ENCODE measurements at places on chromosomes 2 and 18.

DNA sequence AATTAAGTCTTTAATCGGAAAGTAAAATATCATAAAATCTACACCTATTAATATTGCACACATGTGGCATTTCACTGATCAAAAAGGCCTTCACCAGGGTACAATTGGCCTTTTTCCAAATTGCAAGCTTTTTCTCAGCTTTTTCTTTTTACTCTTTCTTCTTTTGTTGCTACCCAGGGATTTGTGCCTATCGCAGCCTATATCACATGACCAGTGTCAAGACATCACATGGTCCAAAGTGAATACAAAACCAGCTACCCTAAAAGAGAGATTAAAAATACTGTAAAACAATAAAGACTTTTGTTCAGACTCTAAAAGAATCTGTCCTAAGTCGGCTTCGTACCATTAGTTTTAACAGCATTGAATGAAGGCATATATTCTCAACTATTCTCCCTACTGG, 15.0 kb upstream of the OTX1 start:
- no peak for DNase-seq

- no peak for DNase-seq
These were observed 2.8 kb upstream of the CYB5A start for GRCh38 chr18:74294526-74294925.

DNA sequence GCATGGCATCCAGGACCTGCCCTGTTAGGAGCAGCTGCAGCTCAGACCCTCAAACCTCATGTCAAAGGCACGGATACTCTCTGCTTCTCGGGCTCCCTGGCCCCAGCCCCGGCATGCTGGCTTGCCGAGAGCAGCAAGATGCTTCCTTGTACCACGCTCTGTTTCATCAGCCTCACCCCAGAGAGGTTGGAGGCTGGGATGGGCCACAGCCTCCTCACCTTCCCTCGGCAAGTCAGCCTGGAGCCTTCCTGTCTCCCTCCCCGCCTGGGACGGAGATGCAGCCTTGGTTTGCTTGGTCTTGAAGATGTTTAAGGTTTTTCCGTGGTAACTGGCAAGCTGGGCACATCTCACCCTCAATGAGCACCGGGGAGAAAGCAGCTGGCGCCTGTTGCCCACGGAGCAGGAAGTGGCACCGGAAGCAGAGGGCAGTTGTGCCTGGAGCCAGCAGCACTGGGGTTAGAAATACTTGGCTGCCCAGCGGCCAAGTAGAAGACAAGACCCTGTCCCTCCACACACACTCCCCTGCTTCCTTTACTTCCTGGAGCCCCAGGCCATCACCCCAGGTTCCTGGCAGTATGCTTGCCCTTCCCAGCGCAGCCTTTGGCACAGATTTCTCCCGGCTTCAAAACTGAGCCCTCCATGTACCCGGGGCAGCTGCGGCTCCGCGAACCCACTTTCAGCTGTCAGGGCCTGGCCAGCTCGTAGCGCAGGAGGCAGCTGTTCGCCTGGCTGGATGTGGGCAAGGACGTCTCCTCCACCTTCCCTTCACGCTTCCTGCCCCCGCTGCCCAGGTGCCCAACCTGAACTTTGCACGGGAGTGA, 17.4 kb downstream of the FBLN7 start:
- no peak for DNase-seq

DNA sequence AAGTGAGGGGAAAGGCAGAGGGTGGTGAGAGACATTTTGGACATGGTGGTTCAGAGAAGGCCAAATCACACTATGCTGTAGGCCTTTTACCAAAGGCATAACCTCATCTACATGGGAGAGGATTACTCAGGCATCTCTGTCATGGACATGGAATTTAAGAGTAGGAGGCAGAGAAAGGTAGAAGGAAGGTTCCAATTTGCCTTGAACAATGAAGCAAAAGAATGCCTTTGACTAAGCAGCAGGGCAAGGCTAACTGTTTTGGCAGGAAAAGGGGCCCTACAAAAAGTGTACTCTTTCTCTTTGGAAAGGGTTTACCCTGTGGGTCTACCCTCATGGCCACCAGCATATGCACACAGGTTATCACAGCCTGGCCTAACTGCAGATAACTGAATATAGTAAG, 45.6 kb upstream of the RNU4ATAC start:
- DNase-seq, result no peak

DNA sequence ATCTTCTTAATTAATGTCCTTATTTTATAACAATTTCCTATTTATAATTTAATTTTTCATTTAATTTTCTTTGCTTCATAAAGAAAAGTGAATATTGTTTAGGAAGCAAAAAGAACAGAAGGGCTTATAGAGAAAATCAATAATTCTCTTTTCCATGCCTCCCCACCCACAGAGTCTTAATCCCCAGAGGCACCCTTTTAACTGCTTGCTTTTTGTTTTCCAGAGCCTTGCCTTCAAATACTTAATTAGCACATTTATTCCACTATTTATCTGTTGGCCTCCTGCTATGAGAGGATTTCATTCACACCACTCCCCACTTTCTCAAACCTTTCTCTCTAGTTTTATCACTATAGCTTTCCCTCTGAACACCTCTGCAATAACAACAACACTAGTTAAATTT, 373.6 kb downstream of the MBD2 start:
- no peak for DNase-seq

- no peak for DNase-seq
These were observed 18.5 kb upstream of the UGT1A8 start for GRCh38 chr2:233598952-233599351.

DNA sequence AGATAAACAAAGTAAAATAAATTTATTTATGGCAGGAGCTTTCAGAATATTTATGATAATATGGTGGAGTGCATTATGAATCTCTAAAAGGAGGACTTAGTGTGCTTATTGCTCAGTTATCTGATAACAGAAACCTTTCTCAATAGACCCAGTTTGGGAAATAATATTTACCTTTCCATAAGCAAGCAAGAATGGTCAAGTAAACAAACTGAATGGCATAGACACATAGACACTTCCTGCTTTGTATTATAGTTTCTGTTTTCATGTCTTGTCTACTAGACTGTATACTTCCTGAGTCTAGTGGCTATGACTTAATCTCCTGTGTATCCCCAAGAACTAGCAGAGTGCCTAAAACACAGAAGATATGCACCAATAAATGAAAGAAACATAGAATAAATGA, 87.8 kb downstream of the UPP2 start:
- DNase-seq, result no peak

GRCh38 chr2:43085929-43086328, 140.5 kb downstream of the ZFP36L2 start:
- DNase-seq, result peak; percentile 44

DNA sequence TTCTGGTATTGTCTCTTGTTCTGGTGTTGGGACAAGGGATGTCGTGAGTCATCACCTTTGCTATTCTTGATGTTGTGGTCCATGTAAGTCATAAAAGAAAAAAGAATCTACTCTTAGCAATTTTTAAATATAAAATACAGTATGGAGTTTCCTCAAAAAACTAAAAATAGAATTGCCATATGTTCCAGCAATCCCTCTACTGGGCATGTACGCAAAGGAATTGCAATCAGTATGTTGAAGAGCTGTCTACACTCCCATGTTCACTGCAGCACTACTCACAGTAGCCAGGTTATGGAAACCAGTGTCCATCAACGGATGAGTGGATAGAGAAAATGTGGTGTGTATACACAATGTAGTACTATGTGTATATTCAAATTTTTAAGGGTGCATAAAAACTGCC, 10.9 kb upstream of the GNAL start:
- DNase-seq, result no peak

- no peak for DNase-seq
These were observed 51.0 kb downstream of the KCNG2 start for GRCh38 chr18:79848579-79849327.

DNA sequence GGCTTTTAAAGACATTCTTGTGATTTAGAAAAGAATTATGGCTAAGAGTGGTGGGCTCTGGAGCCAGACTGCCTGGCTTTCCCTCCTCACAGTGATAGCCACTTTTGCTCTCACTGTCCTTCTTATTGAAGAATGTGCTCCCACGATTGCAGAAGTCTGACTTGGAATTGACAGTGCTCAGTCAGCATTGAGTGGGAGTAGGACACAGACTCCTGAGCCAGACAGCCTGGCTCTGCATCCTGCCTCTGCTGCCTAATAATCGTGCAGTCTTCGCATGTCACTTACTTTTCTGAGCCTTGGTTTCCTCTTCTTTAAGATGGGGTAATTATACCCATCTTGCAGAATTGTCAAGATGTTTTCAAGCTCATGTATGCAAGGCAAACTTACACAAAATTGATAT, 23.3 kb downstream of the SPATS2L start:
- DNase-seq, result no peak

DNA sequence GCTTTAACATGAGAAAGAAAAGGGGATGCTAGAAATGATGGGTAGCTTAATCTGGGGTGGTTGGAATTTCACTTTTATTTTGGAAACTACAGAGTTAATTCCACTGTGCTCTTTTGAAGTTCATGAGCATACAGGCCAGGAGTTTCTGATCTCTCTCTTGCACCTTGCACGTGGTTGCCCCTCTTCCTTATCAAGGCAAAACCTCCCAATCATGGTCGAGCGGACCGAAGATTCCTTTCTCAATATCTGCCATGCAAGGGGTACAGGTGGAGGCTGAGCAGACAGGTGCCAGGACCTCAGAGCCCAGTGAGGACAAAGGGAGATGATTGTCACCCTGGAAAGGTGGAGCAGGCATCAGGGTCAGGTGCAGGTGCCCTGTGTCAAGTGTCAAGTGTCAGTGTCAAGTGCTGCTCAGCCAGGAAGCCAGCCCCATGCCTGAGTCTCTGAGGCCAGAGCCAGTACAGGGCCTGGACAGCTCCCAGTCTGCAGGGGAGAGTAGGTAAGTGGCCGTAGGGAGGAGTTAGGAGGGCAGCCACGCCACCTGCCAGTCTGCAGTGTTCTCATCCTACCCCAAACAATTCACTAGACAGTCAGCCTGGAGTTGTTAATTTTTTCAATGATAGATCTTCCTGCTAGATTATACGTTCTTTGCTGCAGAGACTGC, 42.2 kb downstream of the LPIN1 start:
- DNase-seq, result no peak

DNA sequence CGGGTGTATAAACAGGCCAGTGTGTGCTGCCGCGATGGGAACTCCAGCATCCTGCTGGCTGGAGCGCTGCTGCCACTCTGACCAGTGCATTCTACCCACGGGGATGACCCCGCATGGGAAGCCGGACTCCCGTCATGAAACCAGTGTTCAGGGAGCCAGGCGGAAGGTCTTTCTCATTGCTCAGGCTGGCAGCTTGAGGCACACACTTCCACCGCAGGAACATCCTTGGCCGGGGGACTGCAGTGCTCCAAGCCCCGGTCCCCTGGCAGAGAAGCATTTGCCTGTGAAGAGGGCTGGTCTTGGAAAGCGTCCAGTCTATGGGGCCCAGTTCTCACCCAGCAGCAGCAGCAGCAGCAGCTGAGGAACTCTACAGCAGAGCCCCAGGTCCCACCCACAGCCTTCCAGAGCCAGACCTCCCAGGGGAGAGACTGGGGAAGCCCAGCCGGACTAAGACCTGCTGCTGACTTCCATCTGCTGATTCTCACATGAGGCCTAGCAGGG, 235.9 kb downstream of the KLHL29 start:
- no peak for DNase-seq

DNA sequence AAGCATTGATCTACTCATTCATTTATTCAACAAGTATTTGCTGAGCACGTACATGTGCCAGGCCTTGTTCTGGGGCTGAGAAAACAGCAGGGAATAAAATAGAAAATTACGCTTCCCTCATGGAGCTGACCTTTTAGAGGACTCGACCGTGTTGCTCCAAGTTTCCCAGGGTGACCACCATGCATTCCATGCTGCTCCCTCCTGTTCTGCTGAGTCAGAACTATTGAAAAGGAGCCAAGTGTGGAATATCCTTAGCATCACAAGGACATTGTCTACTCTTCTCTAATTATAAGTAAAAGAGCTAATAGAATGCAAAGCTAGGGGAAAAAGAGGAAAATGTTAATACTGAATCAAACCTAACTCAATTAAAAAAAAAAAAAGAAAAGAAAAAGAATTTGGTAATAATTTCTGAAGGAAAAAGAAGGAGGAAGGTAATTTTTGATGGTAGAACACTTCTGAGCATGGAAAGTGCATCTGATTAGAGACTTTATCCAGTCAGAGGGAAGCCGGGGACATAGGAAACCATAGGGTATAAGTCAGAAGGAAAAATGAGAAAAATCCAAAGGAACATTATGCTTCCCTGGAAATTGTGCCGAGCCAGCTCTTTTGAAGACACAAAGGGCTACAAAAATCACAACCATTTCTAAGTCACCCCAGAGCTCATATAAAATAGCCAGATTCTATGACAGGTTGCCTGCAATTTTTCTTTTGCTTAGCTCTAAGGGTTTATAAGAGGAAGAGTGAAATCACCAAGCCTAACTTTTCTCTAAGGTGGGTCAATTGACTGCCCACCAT, 339.4 kb downstream of the RND3 start:
- no peak for DNase-seq

DNA sequence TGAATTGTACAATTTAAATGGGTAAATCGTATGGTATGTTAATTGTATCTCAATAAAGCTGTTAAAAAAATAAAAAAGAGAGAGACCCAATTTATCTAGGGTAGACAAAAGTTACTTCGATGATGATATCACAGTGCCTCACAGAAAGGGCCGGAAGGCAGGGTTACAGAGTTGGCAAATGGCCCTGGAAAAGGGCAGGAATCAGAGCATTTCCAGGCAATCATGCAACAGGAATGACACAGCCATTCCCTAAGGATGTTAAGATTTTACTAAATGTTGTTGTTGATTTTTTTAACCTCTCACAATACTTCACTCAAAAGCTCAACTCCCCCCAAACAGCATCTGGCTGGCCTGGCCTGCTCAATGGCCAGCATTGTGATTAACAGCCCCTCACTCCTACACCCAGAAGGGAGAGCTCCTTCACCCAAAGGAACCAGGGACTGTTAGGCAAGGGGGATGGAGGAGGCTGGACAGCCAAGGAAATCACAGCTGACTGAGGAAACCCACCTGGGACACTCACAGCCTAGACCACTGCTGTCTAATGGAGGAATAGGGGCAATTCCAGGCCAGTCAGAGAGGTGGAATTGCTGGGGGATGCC, 7.7 kb upstream of the SP100 start:
- DNase-seq, result peak; percentile 42

GRCh38 chr2:45964223-45964841, 312.9 kb downstream of the PRKCE start:
- DNase-seq, result no peak

DNA sequence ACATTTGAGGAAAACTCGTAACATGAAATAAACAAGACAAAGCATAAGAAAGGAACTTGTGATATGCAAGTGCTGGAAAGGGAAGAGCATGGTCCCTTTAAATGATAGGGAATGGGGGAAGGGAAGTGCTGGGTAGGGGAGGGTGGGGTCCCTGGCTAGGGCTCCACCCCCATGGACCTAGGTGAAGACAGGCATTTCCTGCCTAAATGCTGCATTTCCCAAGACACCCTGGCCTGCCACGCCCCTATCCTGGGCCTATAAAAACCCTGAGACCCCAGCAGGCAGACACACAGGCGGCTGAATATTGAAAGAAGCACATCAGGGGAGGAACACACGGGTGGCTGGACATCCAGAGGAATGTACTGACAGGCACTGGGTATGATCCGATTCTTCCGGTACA, 499.9 kb downstream of the ZEB2 start:
- DNase-seq, result no peak

GRCh38 chr2:126972279-126972626, 73.6 kb downstream of the TEX51 start:
- DNase-seq, result no peak
